ENCODE measurements at places on chromosomes 7 and 10.

- no peak for DNase-seq
Measured at GRCh38 chr10:95550073-95550672, 11.0 kb downstream of the SORBS1 start.

- DNase-seq = no peak
Measured at GRCh38 chr7:97015756-97016380, 8.8 kb downstream of the DLX5 start.

GRCh38 chr7:151103973-151104372 is 17.7 kb downstream of the AGAP3 start:
- no peak for DNase-seq

DNA sequence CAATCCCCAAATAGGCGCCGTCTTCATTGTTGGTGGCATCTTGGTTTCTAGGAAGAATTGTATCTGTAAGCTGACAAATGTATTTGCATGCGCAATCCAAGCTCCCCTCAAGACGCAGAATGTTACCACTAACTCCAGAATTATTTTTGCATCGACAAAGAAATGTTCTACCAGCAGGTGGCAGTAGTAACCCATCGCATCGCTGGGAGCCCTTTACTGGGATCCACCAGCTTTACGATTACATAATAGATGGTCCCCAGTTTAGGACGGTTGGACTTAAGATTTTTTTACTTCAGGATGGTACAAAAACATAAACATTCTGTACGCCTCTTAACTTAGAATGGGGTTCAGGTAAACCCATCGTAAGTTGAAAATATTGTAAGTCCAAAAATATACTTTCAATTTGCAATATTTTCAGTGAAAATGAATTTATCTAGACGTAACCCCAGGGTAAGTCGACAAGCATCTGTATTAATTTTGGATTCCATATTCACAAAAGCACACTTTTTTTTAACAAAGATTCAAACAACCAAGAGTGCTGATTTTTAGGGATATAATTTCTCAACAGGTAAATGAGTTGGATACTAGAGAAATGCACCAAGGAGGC is 114.0 kb upstream of the COBL start:
- no peak for DNase-seq

DNA sequence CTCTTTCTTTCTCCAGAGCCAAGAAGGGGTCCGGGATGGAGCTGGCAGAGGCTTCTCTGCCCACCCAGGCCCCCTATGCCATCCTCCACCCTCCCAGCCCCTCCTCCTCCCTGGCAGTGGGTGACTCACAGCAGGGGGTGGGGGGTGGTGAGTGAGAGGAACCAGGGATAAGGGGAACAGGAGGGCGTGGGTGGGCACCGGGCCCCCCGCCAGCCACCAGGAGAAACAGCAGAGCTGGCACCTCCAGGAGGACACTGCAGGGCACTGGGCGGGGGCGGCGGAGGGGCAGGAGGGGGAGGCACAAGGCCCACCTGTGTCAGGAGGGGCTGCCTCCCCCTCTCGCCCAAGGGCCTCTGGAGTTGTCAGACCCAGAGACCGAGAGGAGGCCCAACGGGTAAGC is 56.0 kb downstream of the CAMK2B start:
- no peak for DNase-seq

GRCh38 chr7:35259523-35259908 is 5.6 kb upstream of the TBX20 start:
- no peak for DNase-seq

DNA sequence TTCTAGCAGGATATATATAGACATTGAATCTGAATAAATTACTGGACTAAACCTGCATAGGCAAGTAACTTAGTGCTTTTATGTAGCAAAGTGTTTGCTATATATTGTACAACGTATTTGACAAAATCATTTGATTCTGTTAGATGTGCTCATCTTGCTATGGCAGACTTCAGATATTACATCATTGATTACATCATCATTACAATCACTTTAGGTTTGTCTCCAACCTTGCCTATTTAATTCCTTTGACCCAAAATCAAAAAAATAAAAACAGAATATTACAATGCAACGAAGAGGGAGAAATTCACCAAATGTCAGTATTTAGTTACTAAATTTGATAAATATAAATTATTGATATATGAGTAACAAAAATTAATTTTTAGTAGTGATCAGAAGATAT is 155.7 kb upstream of the STEAP1 start:
- no peak for DNase-seq

DNA sequence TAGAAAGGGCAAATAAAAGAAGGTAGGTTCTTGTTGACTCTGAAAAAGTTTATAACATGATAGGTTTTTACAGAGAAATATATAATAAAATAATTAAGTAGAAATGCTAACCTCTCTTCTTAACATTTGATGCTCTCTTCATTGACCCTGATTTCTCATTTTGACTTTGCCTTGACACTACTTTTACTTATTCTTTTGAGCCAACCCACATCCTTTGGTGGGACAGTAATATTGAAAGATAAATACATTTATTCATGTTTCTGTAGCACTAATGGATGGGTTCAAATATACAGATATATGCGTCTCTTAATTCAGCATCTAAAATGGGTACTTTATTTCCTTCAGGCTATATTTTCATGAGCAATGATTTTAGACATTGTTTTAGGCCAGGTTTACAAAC is 34.4 kb downstream of the DDC start:
- DNase-seq = no peak

DNA sequence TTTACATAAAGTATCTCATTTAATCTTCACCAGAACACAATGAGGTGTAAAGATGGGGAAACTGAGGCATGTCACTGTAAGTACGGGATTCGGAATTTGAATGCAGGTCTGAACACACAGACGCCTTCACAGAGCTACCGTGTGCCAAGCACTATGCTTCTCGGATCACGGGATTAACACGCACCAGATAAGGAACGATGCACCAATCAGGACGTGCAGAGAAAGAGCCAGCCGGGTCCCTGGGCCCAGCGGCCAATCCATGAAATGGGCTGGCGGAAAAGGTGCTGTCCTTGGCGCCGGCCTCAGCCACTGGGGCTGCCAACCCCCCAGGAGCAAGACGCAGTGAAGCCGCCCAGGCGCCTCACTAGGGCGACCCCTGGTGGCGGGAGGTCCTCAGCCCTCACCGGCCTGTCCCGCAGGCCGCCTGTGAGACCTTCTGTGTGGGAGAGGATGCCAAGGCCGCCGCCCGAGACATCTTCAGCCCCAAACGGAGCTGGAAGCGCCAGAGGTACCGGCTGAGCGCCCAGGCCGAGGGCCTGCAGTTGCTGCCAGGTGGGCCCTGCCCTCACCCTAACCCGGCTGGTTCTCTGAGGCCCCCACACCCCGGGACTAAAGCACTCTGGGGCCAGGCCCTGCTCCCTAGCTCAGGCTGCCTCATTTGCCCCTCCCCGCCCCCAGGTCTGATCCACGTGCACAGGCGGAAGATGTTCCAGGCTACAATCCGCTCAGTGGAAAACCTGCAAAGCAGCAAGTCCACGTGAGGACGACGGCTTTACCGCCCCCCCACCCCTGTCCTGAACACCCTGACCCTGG is 15.6 kb downstream of the ATG9B start:
- peak; percentile 48 for DNase-seq

DNA sequence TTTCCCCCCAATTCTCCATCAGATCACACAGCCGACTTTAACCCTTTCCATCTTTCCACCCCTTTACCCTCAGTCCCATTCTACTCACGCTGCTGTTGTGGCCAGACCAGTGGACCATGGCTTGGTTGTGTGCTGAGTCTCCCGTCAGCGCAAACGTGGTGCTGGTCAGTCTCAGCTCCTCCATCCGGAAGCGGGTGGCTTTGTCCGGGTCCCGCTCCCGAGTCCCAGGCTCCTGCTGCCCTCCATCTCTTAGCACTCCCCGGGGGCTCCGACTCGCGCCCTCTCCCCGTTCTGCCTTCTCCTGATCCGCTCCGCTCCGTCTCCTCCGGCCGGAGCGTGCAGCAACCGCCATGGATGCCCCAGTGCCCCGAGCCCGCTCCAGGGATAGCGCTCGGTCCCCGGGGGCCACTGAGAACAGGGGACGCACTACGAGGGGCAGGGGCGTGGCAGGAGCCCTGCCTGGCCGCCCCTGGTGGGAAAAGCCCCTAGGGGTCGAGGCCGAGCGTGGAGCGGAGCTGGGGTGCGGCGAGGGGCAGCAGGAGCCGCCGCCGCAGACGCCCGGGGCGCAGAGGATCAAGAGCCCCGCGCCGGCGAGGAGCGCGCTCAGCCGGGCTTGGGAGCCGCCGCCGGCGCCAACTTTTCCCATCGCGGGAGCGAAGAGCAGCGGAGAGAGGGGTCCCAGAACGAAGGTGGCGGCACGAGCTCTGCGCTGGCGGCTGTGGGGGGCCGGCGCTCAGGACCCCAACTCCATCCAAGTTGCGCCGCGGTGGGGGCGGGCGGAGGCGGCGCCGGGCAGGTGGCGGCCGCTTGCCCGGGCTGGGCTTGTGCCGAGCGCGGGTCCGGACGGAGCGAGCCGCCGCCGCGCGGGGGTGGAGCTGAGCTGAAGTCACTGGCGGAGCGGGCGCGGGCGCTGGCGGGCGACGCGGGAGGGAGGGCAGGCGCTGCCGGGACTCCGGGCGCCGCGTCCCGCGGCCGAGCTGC is at the start of gene SORCS1:
Gene SORCS1 (minus strand): TSS at position 826 of the 981 bp plus-strand sequence.
- no peak for DNase-seq

GRCh38 chr7:123492485-123492884 is 41.9 kb downstream of the IQUB start:
- DNase-seq = no peak

DNA sequence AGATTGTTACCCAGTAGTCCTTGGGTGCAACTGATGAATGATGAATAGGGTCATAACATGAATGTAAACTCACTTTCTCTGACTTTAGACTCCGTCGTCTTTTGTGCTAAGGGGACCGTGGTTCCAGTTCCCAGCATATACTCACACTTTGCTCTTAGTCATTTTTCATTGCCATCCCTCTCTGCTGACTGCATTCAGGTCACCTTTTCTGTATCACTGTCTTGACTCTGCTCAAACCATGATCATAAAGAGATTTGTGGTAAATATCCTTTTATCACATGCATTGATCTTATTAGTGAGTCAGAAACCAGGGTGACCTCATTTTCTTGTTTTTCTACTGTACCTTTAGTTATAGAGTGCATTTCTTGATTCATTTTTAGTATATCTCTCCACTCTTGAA is 141.1 kb upstream of the AGR3 start:
- no peak for DNase-seq

GRCh38 chr7:42345478-42346299 is 108.7 kb upstream of the GLI3 start:
- DNase-seq = no peak

DNA sequence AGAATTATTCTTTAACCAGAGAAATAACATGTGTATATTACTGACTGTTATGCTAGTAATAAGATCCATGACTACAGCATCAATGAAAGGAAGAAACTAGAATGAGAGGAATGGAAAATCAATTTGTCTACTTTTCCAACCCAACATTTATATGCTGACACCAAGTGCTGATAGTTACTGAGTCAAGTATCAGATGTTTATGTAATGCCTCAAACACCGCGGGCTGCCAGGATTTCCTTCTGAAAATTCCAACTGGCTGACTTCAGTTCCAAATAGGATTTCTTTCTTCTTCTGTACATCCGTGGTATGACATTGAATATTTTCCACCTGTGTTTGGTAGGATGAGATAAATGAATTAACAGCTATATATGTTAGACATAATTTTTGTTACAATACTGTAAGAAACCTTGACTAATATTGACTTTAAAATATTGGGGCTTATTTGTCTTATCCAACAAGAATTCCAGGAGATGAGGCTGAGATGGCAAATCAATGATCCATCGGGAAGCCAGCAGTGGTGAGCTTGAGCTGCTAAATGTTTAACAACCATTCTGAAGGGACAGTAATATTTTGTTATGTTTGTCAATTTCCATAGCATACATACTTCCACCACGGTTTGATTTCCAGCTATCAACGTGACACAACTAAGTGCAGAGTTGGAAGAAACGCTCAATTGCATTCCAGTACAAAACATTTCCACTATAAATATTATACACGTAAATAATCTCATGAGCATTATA is 435.2 kb upstream of the AUTS2 start:
- no peak for DNase-seq

GRCh38 chr7:121392277-121393004 is 3.7 kb downstream of the FAM3C start:
- DNase-seq = no peak

DNA sequence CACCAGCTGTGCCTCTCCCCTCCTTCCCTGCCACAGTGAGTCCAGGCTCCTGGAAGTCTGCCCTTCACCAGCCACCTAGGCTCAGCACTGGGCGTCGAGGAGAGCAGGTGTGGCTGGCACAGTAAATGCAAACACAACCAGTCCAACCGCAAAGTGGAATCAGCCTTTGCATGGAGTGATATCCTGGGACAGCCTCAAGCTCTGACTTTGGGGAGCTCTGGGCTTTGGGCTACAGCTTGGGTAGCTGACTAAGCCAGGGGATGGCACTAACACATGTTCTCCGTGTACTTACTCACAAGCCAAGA is 312.4 kb downstream of the KCNMA1 start:
- no peak for DNase-seq
